ENCODE measurements at places on chromosomes 7 and 10.

DNA sequence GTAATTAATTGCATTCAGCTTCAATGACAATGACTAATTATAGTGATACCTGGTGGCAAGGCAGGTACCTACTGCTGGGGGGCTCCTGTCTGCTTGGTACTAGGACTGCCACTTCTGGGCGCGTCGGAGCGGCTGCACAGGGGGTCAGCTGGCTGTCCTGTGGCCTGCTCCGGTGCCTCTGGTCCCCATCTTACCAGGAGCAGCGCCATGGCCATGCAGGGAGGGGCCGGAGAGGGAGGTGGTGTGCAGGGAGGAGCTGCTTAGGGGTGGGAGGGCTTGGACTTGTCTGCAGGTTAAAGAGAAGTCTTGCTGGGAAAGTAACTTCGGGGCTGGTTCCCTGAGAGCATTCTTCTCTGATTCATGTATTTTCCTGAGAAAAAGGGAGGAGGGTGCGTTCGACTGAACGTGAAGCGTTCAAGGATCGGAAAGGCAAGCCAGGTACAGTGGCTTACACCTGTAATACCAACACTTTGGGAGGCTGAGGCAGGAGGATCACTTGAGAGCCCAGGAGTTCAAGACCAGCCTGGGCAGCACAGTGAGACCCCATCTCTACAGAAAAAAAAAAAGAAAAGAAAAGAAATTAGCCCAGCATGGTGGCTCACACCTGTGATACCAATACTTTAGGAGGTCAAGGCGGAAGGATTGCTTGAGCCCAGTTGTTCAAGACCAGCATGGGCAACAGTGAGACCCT is 15.4 kb downstream of the CUX1 start:
- DNase-seq, result no peak

DNA sequence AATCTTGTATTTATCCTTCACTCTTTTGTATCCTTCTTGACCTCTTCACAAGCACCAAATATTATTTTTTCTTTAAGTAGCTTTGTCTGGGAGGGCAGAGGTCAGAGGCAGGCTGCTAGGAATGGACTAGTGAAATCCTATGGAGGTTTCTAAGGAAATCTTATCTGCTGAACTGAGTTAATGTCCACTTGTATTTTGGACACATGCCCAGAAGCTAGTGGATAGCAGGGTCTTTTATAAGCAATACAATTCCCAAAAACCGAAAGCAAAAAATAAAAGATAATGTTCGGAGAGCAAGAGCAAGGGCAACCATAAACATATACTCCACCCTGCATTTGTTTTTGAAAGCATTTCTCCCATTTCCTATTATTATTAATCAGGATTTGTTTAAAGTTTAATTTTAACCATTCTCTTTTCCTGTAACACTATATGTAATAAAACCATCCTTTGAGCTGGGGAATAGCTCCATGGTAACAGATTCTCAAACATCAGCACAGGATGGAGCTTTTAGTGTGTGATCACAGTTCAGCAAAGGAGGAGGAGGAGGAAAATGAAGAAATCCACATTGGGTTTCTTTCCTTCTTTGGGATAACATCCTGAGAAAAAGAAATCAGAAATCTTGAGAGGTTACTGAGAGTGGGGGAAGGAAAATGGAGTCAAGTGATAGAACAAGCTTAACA is 328.2 kb upstream of the LRRN3 start:
- no peak for DNase-seq

DNA sequence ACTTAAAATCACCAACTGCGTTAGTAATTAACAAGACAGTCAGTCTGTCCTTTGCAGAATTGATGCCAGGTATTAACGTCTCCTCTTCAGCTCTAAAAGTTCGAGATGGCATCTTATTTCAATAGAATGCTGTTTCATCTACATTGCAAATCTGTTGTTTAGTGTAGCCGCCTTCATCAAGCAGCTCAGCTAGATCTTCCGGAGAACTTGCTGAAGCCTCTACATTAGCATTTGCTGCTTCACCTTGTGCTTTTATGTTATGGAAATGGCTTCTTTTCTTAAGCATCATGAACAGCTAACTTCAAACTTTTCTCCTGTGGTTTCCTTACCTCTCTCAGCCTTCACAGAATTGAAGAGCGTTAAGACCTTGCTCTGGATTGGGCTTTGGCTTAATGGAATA is 95.5 kb upstream of the FAM20C start:
- no peak for DNase-seq

DNA sequence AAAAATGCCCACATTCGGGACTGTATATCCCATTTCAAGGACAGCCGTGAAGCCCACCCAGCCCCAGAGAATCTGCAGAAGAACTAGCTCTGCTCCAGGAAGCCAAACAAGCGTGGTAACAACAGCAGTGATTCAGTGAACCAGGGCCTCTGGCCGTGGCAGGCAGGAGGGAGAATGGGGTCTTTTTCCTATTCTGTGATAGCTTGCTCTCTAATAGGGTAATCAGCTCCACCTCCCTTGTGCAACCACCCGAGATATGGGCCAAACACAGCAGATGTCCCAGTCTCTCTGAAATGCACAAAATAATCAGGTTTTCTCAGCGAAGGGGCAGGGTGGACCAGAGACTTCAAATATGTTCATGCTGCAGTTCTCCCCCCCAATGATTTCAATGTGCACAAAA is 35.8 kb downstream of the CHST15 start:
- no peak for DNase-seq

DNA sequence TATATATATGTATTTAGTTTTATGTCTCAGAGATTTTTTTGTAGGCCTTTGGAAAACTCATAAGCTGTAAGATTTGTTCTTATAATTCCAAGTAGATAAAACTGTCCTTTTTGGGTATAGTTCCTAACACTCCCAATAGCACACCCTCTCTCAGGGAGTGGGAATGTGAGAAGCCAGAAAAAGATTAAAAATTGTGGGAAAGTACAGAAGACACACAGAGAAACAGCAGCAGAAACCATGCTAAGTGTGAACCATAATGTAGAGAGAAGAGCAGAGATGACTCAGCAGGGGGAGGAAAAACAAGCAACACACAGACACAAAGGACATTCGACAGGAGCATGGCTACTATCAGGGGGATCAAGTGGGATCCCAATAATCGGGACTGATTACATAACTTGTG is 401.6 kb downstream of the MAGI2 start:
- DNase-seq, result no peak

DNA sequence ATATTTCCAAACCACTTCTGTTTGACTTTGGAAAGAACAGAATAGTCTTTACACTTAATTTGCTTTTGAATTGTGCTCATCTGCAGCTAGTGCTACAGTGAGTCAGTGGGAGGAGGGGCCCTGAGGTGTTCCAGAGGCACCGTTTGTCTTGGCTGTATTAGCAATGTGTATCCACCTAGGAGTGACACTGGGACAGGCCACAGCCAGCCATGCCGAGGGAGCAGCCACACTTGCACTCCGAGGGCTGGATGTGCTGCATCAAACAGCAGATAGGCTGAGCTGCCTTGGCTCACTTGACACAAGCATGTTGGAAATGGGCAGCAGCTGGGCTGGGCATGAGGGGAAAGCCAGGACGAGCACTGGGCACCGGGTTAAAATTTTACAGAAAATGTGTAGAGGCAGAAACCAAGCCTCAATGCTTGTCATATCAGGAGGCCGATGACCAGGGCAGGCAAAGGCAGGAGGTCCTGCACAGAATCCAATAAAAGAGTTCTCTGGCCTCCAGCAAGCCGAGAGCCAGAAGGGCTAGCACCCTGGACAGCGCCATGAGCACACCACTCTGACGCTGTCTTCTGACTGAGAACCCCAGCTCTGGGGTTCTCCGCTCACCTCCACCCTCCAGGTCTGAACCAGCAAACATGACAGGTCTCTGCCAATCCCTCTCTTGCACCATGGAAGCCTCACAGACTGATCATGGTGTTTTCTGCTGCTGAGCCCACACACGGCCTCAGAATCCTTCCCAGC is 163.3 kb downstream of the GRID1 start:
- DNase-seq, result peak; percentile 1
